ENCODE measurements at places on chromosomes 7 and 10.

DNA sequence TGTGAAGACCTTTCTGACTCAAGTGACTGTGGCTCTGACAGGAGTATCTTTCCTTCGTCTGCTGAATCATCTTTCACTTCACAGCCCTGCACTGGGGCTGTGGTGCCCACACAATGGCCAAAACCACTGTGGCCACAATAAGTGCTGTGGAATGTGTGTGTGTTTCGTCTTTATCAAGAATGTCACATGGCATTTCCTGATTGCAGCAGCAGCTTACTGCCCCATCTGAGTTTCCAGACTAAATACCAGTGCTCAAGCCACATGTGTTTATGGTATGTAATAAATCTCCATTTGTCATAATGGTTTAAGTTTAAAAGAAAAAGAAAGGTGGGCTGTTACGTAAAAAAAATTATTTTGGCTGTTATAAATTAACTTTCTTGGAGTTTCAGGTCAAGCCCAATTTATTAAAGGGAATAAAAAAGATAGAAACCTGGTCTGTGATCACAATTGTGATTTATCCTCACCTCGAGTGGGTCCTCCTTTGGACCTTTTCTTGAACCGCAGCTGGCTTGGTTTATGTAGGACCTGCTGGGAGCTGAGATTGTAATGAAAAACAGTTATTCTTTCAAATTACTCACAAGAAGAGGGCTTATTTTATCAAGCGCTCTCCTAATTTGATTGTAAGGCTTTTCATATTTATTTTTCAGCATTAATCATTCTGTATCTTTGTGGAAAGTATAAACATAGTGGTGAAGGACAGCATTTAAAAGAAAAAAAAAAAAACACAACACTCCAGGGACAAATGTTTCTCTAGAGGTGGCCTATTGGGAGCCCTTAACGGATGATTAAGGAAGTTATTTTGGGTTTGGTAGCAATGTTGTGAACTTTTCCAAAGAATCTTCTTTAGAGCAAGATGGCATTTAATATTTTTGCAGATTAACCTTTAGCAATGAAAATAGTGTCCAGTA is 116.2 kb downstream of the LRMDA start:
- DNase-seq: peak; percentile 72

GRCh38 chr10:70132098-70133029 is at the start of gene AIFM2:
TSS of gene AIFM2 (minus strand) at chr10:70132825. CDS start at chr10:70124084, 8,741 bp downstream.
- peak; percentile 49 for DNase-seq

DNA sequence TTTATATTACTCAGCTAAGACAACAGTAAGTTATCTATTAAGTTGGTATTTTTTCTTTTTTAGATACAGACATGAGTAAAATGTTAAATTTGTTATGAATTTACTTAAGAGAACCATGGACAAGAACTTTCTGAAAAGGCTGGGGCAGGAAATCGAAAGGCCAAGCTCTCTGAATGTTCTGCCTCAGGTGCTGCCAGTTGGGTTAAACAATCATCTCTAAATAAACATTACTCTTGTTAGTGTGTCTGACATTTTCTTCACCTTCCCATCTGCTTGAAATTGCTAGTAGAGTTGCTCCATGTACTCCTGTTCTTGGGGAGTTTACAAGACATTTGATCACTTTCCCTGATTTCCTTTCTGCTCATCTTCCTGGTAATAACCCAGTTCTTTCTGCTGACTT is 87.5 kb downstream of the ANKRD7 start:
- DNase-seq: no peak

DNA sequence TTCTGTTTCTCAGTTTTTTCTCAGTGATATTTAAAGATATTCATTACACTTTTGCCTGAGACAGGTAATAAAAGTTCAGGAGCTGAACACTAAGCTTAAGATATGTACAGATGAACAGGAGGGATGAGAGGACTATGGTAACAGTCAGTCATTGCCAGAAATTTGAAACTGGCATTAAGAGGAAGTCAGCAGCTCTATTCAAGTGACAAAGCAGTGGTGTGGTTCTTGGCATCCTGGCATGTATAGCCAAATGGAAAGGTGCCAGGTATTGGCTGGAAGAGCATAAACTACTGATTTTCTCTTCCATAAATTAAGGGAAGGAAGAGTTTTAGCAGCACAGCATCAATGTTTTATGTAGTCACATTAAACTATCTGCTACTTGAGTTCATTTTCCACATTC is 22.7 kb downstream of the HOXA1 start:
- DNase-seq: no peak

DNA sequence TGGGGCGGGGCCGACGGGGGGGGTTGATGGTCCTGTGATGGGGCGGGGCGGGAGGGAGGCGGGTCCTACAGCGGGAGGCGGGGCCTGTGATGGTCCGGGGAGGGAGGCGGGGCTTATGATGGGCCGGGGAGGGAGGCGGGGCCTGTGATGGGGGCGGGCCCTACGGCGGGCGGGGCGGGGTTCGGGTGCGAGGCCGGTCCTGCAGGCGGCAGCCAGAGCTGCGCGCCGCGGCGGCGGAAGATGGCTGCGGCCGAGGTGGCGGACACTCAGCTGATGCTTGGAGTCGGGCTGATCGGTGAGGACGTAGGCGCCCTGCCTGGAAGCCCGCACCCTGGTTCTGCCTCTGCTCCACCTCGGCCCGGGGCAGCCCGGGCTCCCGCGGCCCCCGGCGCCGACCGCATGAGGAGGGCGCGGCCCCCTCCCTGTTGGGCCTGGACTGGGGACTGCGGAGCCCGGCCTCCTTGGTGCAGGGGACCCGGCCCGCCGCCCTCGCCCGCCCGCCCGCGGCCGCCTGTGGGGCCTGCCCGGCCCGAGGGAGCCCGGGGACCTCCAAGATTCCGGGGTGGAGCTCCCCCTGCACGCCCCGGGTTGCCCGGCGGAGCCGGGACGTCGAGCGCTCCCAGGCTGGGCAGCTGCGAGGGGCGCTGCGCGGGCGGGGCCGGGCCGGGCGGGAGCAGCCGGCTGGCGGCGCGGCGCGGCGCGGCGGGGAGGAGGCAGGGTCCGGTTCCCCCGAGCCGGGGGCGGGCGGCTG is at the start of gene DENND10:
DENND10 (plus strand) TSS at position 211 of the 751 bp plus-strand sequence; CDS start at position 241, 30 bp downstream.
- no peak for DNase-seq

- no peak for DNase-seq
Measured at GRCh38 chr7:50640256-50640655, 75.1 kb upstream of the DDC start.

DNA sequence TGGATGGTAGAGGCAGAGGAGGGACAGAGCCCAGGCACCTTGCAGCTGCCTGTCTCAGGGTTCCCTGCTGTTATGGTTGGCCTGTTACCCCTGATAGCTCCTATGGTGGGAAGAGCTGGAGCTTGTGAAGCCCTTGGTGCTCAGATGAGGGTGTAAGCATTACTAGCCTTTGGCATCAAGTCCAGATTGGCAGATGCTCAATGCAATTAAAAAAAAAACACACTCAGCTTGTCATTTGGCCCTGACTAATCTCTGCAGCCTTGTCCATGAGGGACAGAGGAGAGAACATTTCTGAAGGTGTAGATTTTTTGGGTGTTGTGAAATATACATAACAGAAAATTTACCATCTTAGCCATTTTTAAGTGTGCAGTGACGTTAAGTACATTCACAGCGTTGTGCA is 86.3 kb downstream of the PLPP4 start:
- DNase-seq: no peak

DNA sequence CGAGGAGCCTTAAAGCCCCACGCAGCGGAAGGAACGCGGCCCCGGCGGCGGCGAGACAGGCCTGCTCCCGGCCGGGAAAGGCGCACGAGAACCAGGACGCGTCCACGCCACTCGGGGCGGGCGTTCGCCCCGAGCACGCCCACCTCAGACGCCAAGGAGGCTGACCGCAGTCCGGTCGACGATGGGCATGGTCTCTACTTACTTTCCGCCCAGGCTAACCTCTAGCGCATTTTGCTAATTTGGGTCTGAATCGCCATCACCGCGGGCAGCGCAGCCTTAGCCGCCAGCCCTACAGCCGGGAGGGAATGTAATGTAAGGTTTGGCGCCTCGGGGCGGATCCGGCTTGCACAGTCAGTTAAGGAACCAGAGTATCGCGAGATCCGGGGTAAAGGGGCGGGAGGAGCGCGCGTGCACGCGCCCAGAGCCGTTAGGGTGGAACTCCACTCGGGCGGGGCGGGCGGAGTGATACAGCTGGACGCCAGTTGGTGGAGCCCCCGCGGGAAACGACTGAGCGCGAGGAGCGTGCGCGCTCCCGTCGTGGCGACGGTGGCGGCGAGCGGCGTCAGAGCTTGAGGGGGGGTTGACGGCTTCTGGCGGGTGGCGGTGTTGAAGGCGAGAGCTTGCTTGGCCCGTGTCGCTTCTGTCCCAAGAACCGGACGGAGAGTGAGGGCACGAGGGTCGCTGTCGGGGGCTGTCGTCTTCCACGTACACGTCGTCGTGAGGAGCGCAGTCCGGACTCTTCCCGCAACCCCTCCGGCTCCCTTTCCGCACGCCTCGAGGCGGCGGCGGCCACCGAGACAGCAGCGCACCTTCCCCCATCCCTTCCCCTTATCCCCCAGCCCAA is at the start of gene LUC7L2:
LUC7L2 (plus strand) TSS at position 529 of the 844 bp plus-strand sequence. CDS start 368 bp downstream, outside the sequence.
- DNase-seq: peak; percentile 97

DNA sequence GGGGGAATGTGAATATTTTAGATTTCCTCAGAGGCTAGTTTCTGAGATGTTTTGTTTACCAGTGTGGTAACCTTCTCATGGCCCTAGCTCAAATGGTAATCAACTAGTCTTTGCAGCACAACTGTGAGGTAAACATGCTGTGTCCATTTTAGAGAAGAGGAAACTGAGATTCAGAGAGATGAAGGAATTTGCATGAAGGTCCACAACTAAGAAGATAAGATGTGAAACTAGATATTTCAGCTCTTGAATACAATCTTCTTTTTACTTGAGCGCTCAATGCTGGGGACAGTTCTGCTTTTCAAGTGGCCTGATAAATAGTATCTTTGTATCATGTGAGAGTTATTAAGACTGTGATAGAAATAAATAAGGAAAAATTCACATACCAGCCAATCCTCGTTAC is 245.4 kb downstream of the AUTS2 start:
- no peak for DNase-seq

GRCh38 chr10:109770663-109771062 is 152.6 kb downstream of the XPNPEP1 start:
- no peak for DNase-seq

DNA sequence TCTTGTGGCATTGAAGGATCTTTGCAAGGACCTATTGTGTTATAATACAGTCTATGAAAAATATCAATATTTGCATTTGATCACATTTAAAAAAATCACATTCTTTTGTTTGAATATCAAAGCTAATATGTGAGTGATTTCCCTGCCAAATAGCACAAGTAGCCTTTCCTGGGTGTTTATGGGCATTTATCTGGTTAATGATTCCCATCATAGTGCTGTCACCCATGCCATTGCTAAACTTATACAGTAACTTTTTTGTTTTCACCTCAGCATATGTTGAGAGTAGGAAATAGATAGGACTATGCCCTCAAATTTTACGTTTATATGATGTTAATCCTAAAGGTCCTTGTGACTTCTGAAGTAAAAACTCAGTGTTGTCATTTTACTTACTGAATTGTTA is 136.9 kb downstream of the CFTR start:
- no peak for DNase-seq

- peak; percentile 4 for DNase-seq
Measured at GRCh38 chr7:97187067-97187466, 69.6 kb downstream of the SDHAF3 start.

DNA sequence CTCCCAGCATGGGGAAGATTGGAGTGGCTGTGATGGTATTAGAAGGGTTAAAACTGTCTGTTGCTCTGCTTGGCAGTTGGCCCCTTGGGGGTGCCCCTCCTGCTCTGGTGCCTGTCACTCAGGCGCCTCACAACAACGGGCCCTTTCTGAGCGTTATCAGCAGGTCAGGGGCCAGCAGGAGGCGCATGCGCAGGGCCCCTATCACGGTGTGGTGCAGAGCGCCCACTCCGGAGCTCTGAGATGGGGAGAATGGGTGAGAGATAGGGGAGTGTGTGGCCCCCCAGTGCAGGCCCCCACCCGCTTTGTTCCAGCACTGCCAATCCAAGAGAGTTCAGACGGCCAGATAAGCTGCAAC is 24.8 kb downstream of the GBX1 start:
- DNase-seq: no peak

- no peak for DNase-seq
Measured at GRCh38 chr7:105677817-105678573, 96.7 kb upstream of the EFCAB10 start.

GRCh38 chr10:64303566-64303965 is 782.4 kb downstream of the REEP3 start:
- DNase-seq: no peak

DNA sequence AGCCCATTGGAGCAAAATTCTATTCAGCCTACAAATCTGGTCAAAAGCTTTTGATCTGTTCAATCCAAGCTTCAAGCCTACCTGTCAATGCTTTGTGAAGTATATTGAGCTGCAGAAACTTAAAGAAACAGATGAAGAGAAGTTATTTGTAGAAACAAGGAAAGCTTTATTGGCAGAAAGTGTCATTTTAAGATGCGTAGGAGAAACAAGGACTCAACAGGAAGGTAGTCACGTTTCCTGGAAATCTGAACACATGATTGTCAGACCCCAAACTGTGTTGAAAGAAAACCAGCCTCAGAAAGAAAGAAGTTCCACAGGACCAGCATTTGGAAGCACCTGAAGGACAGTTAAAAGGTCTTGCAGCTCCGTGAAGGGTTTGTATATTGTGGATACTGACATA is 34.8 kb upstream of the PURB start:
- DNase-seq: no peak

GRCh38 chr10:73962386-73962785 is 35.5 kb upstream of the VCL start:
- no peak for DNase-seq

- DNase-seq: no peak
Measured at GRCh38 chr10:4771554-4772201, 54.3 kb upstream of the AKR1E2 start.

DNA sequence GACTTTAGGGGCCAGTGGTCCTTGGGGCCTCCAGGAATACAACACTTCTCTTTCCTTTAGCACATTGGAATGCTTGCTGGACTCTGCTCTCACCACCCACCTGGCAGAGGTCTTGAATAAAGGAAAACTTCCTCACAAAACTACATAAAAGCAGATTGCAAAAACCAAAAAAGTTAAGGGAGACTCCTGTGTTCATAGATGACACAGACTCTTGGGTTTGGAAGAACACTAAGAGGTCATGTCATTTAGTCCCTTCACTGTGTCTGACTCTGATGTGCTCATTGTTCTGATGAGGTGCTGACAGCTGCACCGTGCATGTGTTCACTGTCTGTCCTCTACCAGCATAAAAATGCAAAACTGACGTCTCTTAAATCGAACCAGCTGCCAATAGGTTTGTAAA is 11.4 kb downstream of the BLNK start:
- DNase-seq: no peak
